ENCODE measurements at places on chromosomes 1 and 21. TPM values are rescaled to one million over a fixed set of nuclear protein-coding genes. Genes with fewer than 3 reads are reported as not detected.

The TNNT2 gene
- total RNA-seq: not detected

DNA sequence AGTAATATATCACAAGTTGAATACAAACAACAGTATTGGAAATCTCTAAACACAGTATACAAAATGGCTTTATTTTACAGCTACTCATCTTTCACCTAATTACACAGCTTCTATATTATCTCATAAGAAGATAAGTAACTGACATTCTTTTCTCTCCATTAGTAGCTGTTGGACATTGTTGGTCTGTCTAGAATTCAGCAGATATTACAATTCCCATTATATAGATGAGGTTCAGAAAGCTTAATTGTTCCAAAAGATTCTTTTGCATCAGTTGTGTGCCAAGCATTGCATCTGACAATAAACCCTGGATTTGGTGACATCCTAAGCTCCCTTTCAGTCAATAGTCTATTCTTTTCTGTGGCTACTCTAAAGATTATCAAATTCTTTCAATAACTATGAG is 187.0 kb downstream of the NTMT2 start:
- H3K4me3 ChIP-seq: no peak overlapping the region
- H3K36me3 ChIP-seq: no peaks in the 10 kb centered on the region
- H3K27me3 ChIP-seq: peaks cover 11% of the 10 kb centered on the region
- no peak overlapping the region for H3K27ac ChIP-seq
- H3K4me1 ChIP-seq: no peaks in the 10 kb centered on the region

DNA sequence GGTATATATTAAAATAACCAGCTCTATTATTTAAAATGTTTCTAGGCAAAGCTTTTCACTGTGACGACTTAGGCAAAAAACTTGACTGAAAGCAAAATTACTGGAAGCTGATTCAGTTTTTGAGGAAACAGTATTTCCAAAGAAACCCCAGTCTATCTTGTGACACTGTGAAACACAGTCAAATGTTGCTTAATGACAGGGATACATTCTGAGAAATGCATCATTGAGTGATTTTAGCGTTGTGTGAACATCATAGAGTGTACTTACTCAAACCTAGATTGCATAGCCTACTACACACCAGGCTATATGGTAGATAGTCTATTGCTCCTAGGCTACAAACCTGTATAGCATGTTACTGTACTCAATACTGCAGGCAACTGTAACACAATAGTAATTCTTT is 116.9 kb upstream of the KCNK1 start:
- H3K27ac ChIP-seq: no peak overlapping the region
- peaks cover 2% of the 10 kb centered on the region for H3K4me1 ChIP-seq
- no peak for DNase-seq
- no peak overlapping the region for H3K4me3 ChIP-seq
- H3K36me3 ChIP-seq: no peaks in the 10 kb centered on the region
- H3K27me3 ChIP-seq: peaks cover 11% of the 10 kb centered on the region

The NRDC gene
- 162 TPM for total RNA-seq

The ITGB2 gene
- total RNA-seq: 631 TPM

Measured in activated CD4-positive, alpha-beta memory T cell treated with anti-CD3 and anti-CD28 coated beads, Interleukin-2, amount 10 ng/mL, durations not matched to agents 7 days and 5 days (primary cell).